ENCODE measurements at places on chromosomes 16 and 17. TPM values are rescaled to one million over a fixed set of nuclear protein-coding genes. Genes with fewer than 3 reads are reported as not detected.

ABI3 gene
- total RNA-seq = 121 TPM

SEZ6 gene
- not detected for total RNA-seq

NOTUM gene
- total RNA-seq = not detected

TBL3 gene
- 41.9 TPM for total RNA-seq

FBXL16 gene
- total RNA-seq = 7.5 TPM

ADCY9 gene
- 11.0 TPM for total RNA-seq

EIF5A gene
- 575 TPM for total RNA-seq

GRB7 gene
- total RNA-seq = not detected

Measured in activated CD8-positive, alpha-beta memory T cell treated with anti-CD3 and anti-CD28 coated beads, Interleukin-2, amount 10 ng/mL, durations not matched to agents 7 days and 5 days (primary cell).